Stimulated activated CD4-positive, alpha-beta T cell treated with anti-CD3 and anti-CD28 coated beads, Interleukin-2, amount 100 ng/mL, for 24 hours (primary cell): ENCODE measurements at places on chromosomes 1 and 21.

- DNase-seq, result no peak
Observed at GRCh38 chr1:47785561-47786271, 211.5 kb downstream of the TRABD2B start.

DNA sequence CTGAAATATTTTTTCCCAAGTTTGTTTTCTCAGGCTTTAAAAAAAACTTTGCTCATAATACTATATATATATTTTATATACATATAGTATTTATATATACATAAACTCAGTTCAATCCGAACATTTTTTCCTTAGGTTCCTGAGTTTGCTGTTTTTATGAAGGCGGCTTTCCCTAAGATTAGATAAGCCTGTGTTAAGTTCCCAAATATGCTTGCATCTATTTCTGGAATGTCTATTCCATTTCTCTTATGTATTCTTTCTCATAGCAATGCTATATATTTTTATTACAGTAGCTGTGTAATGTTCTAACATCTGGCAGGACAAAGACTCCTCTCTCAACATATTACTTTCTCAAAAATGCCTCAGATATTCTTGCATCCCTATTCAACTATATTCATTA, 45.9 kb downstream of the ADSS2 start:
- no peak for DNase-seq

DNA sequence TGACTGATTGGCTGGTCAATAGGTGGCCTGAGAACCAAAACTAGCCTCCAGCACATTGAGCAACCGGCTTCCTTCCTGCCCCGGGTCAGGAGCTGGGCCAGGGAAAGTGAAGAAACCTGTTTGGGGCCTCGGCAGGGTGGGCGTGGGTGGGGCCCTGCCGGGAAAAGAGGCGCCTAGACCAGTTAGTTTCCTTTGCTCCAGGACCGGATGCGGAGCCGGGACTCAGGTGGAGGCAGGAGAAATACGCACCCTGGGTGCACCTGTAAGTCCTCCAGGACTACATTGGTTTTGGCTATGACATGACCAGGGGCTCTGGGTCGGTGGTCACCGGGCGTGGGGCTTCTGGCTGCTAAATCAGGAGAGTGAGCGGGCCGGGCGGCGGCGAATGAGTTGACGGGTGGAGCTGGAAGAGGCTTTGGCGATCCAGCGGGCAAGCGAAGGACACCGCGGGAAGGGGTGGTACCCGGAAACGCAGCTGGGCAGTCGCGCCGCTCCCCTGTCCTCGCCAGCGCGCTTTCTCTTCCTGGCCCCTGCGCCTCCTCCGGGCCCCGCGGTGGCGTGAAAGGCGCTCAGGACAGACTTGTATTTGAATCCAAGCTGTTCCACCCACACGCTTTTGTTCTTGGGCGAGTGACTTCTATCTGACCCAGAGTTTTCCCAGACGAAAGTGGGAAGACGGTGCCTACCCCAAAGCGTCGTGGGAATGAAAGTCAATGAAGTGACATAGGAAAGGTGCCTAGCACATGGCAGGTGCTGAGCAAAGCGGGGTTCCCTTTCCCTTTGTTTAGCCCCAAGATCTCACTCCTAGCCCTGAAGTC, 30.6 kb upstream of the JUN start:
- DNase-seq, result no peak

DNA sequence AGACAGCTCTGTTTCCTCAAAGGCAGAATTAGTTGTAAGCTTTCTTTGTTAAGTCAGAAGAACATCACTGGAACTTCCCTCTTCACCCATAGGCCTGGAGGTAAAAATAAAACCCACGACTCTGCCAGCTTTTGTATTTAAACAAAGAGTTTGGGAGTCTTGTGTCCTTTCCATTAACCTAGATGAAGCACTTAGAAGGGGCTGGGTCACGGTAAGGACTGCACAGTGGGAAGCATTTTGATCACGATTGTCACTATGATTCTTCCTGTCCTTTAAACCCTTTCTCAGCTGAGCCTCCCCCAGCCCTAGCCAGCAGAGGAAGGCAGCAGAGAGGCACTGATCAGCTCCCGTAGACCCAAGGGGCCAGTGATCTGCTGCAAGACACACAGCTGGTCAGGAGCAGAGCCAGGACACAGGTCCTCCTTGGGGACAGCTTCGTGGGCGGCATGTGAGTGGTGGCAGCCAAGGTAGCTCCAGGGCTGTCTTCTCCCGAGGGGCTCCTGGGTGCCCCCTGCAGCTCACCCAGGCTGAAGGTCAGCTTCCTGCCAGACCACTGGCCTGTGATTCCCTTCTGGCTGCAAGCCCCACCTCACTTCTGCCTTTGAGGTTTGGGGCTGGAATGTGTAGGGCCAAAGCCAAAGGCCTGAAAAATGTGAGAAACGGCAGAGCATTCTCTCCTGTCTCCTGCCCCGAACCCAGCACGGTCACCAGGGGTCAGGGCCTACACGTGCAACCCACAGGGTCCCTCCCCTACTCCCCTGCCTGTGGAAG, 4.0 kb upstream of the LAPTM5 start:
- no peak for DNase-seq

DNA sequence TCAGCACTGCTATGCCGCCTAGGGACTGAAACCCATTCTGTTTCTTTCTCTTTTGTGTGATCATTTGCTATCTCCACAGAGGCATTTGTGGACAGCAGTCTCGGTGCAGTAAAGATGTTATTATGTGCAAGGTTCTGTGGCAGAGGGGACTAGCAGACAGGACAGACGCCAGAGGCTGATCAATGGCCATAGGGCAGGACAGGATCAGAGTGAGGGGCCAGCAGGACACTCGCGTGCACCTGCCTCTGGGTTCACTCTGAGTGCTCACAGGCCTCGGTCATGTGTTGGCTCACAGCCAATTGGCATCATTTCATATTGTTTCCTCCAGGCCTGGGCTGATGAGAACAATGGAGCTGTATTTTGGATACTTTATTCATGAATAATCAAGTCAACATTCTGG, 212.6 kb downstream of the TGFB2 start:
- no peak for DNase-seq

- DNase-seq, result no peak
Observed at GRCh38 chr1:168090395-168090794, 46.3 kb downstream of the GPR161 start.

DNA sequence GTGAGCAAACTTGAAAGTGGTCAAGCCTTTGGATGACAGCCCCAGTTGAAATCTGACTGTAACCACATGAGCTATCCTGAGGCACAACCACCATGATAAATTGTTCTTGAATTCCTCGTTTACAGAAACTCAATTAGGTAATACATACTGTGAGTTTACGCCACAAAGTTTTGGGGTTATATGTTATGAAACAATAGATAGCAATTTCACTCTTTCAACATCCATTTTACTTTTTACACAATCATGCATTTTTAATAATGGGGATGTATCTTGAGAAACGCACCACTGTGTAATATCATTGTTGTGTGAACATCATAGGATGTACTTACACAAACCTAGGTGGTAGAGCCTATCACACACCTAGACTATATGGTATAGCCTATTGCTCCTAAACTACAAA, 35.4 kb downstream of the OR2C3 start:
- DNase-seq, result no peak

DNA sequence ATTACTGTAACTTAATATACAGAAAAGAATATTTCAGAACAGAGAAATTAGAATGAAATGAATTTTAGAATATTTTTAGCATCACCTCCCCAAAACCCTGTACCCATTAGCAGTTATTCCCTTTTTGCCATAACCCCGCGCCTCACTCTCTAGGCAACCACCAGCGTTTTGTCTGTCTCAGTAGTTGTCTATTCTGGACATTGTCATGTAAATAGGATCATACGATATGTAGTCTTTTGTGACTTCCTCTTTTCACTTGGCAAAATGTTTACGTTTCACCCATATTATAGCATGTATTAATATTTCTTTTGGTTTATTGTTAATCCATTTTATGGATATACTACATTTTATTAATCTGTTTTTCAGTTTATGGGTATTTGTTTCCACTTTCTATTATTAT, 24.9 kb downstream of the SOAT1 start:
- no peak for DNase-seq

- no peak for DNase-seq
Observed at GRCh38 chr1:77976433-77977076, 2.3 kb downstream of the FUBP1 start.

DNA sequence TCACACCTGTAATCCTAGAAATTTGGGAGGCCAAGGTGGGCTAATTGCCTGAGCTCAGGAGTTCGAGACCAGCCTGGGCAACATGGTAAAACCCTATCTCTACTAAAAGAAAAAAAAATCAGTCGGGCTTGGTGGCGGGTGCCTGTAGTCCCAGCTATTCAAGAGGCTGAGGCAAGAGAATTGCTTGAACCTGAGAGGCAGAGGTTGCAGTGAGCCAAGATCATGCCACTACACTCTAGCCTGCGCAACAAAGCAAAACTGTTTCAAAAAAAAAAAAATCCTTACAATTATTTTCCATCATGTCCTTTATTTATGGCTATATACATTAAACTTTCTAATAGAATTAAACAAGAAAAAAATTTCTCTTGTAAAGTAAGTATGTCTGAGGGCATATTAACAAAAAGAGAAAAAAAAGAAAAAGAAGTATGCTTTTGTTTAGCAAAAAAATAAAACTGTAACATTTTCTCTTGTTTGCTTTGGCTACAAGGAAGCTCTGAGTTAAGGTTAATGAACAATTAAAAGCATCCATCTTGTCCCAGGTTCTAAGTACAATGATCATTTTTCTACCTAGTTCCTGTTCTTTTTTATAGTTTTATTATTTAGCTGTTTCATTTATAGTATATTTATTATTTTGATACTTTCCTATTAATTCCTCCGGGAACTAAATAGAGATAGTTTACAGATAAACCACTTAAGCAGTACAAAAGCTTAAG, 18.1 kb downstream of the TMEM50B start:
- no peak for DNase-seq

DNA sequence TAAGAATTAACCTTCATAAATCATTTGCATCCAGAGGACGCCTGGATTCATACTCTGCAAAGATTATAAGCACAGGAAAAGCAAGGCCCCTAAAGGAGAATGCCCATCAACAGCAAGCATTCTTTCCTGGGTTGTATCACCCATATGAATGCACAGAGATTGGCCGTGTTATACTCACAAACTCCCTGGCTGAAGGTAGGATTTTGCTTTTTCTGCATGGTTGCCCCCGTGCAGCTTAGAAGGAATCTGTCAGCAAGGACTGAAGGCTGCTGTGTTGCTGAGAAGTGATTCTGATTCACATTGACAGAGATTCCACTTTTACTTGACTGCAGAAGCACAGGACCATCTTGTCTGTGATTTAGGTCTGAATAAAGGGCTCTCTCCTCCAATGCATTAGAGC, 283.0 kb downstream of the LRRIQ3 start:
- DNase-seq, result no peak

DNA sequence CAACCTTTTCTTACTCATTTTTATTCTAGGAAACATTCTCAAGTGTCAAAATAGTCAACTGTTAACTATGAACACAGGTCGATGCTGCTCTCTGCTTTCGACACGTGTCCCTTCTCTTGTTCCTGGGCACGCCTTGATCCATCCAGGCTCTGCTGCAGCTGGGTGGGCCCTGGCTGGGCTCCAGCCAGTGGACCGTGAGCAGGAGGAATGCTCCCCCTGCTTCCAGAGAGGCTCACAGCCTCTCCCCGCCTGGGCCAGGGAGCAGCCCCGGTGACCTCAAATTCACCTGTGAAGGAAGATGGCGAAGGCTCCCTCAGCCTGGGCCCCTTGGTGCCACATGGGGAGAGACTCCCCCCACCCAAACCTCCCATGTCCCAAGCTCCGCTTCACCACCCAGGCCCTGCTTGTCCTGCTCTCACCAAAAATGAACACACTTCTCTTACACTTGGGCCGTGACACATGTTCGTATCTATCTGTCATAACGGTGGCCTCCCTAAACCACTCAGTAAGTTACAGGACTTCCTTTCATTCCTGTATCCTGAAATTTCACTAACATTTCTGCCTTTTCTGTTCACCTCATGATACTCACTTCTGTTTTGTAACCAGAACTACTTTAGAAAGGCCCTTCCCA, 24.6 kb upstream of the ADARB1 start:
- no peak for DNase-seq

DNA sequence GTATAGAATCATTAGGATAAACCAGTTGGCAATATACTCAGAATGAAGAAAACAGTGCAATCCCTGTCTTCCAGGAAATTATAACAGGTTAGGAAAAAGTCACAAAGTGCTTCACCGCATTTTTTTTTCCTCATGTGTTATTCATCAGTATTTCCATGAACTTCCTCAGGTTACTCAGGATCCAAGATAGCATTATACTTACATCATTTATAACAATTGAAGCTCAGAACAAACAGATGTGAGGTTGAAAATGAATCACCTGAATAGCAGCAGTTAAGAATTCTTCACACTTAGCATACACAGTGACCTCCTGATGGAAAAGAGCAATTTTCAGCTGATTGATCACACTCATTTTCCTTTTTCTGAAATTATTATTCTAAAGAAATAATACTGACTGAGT, 1040.7 kb upstream of the B3GALT2 start:
- no peak for DNase-seq

GRCh38 chr1:115123116-115123515, 33.8 kb upstream of the TSPAN2 start:
- no peak for DNase-seq

DNA sequence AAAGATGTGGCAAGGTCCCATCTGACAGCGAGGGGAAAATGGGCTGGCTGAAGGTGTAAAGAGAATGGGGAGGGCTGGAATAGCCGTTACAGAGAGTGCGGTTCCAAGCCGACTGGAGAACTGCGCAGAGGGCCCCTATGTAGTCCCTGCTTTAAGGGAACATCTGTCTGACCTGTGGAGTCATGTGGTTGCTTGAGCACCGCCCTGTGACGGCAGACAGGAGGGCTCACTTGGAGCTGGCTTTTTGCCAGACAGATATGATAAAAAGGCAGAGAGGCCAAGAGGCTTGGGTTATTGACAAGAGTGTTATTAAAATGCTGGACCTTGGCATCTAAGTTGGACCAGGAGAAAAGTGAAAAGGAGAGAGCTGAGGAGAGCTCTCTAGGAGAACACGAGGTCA, 5.9 kb upstream of the PTPRF start:
- DNase-seq, result no peak

- no peak for DNase-seq
Observed at GRCh38 chr1:92194511-92194910, 23.2 kb upstream of the C1orf146 start.

- DNase-seq, result no peak
Observed at GRCh38 chr1:210361665-210362064, 33.0 kb downstream of the HHAT start.

- no peak for DNase-seq
Observed at GRCh38 chr1:18922848-18923755, 20.7 kb upstream of the ALDH4A1 start.
